GM23338 (cell line): ENCODE measurements at places on chromosomes 3 and 15.

GRCh38 chr3:39166134-39166710 is 12.8 kb upstream of the CSRNP1 start:
- DNase-seq: no peak

- no peak for DNase-seq
These were observed 211.7 kb upstream of the GADL1 start for GRCh38 chr3:31106204-31106603.

DNA sequence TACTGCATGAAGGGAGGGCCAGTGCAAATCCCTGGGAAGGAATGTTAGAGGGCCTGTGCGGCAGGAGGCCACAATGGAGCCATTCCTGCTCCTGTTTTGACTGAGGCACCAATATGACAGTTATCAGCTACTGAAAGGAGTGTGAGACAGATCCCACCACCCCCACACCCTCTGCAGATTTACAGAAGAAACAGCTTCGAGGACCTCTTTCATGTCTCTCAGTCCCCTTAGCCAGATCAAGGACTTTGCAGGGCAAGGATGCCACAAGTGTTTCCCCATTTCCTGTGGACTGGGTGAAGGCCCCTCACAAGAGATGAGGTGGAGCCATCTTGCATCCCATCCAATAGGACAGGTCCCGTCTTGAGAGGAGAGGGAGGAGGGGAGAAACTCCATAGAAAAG is 48.5 kb upstream of the RASGRP1 start:
- DNase-seq: no peak

- DNase-seq: no peak
These were observed 190.6 kb downstream of the CNTN3 start for GRCh38 chr3:74423867-74424266.

DNA sequence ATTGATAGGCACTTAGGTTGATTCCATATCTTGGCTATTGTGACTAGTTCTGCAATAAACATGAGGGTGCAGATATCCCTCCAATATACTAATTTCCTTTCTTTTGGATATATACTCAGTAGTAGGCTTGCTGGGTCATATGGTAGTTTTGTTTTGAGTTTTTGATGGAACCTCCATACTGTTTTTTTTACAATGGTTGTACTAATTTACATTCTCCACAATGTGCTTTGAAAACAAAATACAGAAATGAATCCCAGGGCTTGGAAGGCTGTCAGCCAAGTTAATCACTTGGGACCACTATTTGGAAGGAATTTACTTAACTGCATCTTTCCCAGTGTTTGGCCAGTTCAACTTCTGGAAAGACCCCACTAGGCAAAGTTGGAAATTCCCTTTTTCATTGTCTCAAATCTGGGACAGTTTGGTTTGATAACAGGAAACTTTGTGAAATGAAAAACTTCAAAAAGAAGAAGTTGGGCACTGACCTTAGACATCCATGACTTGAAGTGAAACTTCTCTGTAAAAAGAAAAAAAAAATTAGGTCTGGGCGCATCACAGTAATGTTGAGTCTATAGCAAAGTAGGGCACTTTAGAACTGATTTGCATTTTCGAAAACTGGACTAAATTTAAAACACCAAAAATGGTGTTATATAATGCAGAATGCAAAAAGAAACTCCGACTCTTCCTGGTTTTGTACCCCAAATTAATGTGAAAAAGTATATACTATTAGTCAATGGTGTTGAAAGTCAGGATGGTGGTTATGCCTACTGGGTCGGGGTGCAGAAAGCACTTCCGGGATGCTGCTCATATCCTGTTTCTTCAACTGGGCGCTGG is 6.0 kb downstream of the CTSH start:
- DNase-seq: no peak
